ENCODE measurements at places on chromosomes 6 and 20. TPM values are rescaled to one million over a fixed set of nuclear protein-coding genes. Genes with fewer than 3 reads are reported as not detected.

DNA sequence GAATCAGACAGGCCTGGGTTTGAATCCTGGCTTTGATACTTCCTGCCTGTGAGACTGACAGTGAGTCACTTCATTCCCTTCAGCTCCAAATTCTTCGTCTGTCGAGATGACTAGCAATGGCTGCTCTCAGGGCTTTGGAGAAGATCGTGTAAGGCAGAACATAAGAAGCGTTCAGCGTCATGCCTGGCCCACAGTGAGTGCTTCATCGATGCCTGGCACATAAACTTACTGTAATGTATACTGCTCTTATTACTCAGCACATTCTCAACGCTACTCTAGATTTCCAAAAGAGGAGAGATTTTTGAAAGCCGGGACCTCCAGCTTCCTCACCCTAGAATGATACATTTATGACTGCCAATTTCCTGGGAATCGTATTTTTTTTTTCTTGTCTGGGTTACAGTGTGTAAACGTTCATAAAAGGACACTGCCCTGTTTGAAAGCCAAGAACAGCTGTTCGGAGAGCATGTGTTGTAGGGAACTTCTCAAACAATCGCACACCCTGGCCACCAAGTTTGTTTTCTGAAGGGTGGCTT is 16.2 kb upstream of the BCAS1 start:
- no peaks in the 10 kb centered on the region for H3K36me3 ChIP-seq
- no peak overlapping the region for H3K27ac ChIP-seq
- H3K4me1 ChIP-seq = no peaks in the 10 kb centered on the region
- no peak overlapping the region for H3K4me3 ChIP-seq
- H3K27me3 ChIP-seq = no peaks in the 10 kb centered on the region

DNA sequence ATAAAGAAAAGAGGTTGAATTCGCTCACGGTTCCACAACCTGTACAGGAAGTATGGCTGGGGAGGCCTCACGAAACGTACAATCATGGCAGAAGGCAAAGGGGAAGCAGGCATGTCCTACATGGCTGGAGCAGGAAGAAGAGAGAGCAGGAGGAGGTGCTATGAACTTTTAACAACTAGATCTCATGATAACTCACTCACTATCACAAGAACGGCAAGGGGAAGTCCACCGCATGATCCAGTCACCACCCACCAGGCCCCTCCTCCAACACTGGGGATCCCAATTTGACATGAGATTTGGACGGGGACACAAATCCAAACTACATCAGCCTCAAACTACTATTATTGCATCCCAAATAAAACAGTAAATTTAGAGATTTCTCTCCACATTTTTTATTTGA is 53.6 kb upstream of the CST7 start:
- H3K36me3 ChIP-seq = no peaks in the 10 kb centered on the region
- no peaks in the 10 kb centered on the region for H3K27me3 ChIP-seq
- no peaks in the 10 kb centered on the region for H3K4me1 ChIP-seq
- DNase-seq = no peak
- H3K27ac ChIP-seq = no peak overlapping the region

Gene NR2E1
- total RNA-seq = not detected

- no peaks in the 10 kb centered on the region for H3K27me3 ChIP-seq
- no peak overlapping the region for H3K4me3 ChIP-seq
- no peak for DNase-seq
These were observed 35.7 kb downstream of the MACROD2 start for GRCh38 chr20:14030991-14031390.

DNA sequence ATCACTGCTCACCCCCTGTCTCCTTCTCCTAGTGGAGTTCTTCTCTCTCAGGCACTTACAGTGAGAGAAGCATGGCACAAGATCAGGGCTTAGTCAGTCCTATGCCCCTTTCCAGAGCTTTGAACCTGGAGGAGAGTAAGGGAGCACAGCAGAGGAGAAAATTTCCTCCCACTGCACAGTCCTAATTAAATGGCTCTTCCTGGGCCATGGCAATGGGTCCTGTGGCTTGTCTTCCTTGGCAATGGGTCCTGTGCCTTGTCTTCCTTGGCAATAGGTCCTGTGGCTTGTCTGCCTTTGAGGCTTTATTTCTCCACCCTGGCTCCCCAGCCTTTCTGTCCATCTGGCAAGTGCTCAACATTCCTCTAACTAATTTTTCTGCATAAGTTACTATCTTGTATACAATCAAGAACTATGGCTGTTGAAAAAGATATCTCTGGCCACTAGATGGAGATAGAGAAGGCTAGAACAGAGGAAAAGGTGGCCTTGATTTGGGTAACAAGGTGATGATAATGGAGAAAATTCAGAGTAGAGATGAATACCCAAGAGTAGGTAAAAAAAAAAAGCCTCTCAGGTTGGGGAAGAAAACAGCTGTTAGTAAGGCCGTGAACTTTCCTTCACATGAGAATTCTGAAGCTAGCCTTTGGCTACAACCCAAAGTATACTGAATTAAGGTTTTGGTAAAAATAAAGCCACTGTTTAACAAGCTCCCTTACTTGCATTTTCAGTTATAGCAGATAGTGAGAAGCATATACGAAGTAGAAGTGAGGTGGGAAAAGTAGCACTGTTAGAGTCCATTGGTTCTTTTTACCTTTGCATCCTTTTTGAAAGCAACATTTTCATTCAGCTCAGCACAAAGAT is 504.9 kb downstream of the DOK5 start:
- no peak overlapping the region for H3K27ac ChIP-seq
- H3K36me3 ChIP-seq = no peaks in the 10 kb centered on the region
- H3K4me3 ChIP-seq = no peak overlapping the region
- H3K27me3 ChIP-seq = no peaks in the 10 kb centered on the region
- H3K4me1 ChIP-seq = no peaks in the 10 kb centered on the region

- DNase-seq = no peak
- no peaks in the 10 kb centered on the region for H3K36me3 ChIP-seq
- H3K27me3 ChIP-seq = no peaks in the 10 kb centered on the region
- no peak overlapping the region for H3K27ac ChIP-seq
These were observed 254.6 kb upstream of the PRDM1 start for GRCh38 chr6:105831311-105832097.

DNA sequence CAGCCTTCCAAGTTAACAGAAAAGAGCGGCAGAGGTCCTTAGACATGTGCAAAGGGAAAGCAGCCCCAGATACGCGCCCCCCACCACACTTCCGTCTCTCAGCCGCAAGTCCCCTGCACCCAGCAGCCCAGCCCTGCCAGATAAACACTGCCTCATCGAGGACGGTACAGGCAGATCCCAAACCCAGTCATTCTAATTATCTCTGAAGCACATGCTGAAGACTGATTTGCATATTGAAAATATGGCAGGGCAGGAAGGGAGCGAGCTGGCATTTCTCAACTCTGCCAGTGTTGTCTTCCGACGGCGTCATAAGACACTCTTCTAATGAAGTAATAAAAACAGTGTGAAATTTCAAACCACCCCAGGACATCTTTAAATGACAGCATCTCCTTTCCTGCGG is 122.8 kb upstream of the CDH4 start:
- H3K36me3 ChIP-seq = no peaks in the 10 kb centered on the region
- no peaks in the 10 kb centered on the region for H3K4me1 ChIP-seq
- no peaks in the 10 kb centered on the region for H3K27me3 ChIP-seq
- H3K4me3 ChIP-seq = no peak overlapping the region
- no peak for DNase-seq
- no peak overlapping the region for H3K27ac ChIP-seq

Gene EYA4
- 0.34 TPM for total RNA-seq

All from endodermal cell (in vitro differentiated cells).